ENCODE measurements at places on chromosomes 2 and 18.

- no peak for DNase-seq
These were observed 13.6 kb downstream of the OTX1 start for GRCh38 chr2:63064197-63064596.

DNA sequence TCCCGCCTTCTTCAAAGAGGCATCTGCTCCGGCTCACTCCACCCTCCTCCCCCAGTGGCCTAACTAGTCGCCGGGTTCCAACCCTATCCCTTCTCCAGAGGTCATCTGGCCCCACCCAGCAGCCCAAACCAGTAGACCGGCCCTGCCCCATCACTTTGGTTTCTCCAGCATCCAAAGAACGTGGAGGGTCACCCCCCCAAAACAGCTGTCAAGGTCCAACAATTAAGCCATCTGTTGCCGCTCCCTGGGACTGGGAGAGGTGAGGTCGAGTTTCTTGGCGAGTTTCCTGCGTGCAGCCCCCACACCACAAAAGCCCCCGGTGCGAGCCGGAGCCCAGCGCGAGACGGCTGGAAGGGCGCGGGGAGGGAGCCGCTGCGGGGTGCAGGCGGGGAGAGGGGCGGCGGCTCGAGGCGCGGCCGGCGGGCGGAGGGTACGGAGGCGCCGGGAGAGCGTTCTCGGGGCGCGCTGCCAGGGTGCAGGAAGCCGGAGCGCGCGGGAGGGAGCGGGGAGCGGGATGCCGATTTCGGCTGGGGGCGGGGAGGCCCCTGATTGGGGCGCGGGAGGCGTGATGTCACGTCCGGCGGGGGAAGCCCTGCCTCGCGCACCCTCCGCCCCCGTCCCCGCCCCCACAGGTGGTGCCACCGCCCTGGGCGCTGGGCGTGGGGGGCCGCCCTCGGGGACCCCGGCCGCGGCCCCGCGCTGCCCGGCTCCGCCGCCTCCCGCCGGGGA lies 571 bp upstream of the GPC1 start:
- peak; percentile 94 for DNase-seq

- DNase-seq, result peak; percentile 58
These were observed 131.3 kb downstream of the PRPF40A start for GRCh38 chr2:152585830-152586484.

- DNase-seq, result no peak
These were observed 124.9 kb downstream of the CSRNP3 start for GRCh38 chr2:165594231-165594934.

DNA sequence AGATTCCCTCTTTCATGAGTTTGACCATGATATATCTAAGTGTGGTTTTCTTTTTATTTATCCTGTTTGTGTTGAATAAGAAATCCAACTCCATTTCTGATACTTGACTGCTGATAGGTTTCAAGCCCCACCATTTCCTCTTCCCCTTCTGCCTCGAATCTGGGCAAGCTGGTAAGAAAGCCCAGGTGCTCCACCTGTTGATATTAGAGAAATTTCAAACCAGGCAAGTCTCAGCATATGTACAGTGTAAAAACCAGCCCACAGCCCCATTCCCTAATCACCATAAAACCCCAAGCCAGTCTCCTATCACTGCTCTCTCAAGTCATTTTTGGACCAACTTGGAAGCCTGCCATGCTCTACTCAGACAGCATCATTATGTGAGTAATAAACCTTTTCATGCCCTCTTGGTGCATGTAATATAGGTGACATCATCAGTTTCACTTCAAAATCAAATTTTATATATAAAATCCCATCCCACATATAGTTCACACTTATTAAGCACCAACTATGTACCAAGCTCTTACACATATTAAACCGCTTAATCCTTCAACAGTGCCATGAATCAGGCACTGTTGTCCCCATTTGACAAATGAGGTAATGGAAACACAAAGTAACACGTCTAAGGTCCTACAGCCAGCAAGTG lies 46.6 kb downstream of the SMAD2 start:
- no peak for DNase-seq

GRCh38 chr2:19855542-19856431 lies 46.0 kb downstream of the TTC32 start:
- DNase-seq, result no peak

DNA sequence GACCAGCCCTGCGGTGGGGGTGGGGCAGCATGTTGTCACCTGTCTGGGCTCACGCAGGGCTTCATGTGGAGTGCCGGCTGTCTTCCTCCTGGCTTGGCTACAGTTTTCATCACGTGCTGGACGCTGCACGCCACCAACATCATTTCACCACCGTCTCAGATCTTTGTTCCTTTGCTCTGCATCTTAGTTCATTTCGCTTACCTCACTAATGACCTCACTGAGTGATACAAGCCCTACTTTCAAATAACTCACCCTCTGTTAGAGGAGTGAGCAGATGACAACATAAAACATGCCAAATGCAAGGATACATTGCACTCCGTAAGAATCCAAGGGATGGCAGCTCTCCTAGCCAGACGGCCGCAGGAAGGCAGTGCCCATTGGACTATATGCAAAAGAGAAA lies 527.5 kb downstream of the GALR1 start:
- DNase-seq, result no peak

DNA sequence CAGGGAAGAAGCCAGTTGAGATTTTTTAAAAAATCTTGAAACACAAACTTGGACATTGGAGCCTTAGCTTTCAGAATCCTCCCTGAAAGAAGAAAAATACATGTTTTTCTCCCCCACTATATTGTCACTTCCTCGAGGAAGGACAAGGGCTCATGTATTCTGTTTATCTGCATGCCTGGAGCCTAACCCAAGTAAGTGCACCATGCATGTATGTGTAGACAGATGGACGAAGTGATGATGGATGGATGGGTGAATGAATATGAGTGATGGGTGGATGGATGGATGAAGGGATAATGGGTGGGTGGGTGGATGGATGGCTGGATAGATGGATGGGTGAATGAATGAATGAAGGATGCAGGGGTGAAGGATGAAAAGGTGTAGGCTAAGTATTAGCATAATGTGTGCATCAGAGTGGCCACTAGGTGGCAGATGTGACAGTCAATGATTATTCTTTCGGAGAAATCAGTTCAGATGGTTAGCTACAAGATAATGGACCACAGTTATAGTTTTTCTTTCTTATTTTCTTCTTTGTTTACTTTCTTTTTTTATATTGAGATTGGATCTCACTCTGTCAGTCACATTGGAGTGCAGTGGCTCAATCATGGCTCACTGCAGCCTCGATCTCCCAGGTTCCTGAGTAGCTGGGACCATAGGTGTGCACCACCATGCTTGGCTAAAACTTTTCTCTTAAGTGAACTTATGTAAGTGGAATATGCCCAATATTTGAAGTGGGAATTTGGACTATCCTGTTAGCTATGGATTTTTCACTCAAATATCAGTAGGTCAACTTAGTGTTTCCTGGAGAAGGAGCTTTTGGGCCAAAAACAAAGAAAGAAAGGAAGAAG lies 18.5 kb upstream of the CCDC93 start:
- no peak for DNase-seq
